Smooth muscle cell of the pulmonary artery (primary cell): ENCODE measurements at places on chromosomes 12 and 14. TPM values are rescaled to one million over a fixed set of nuclear protein-coding genes. Genes with fewer than 3 reads are reported as not detected.

The RASAL1 gene
- not detected in 2 replicates for total RNA-seq

The LRRC23 gene
- 12.4 and 13.3 TPM in 2 replicates for total RNA-seq

The ATG2B gene
- total RNA-seq: 27.4 and 30.2 TPM in 2 replicates

The CPNE8 gene
- total RNA-seq: 11.0 and 12.9 TPM in 2 replicates

The AEBP2 gene
- total RNA-seq: 31.7 and 33.2 TPM in 2 replicates

The KRT80 gene
- 0.65 and 0.83 TPM in 2 replicates for total RNA-seq

The GARIN6 gene
- total RNA-seq: not detected in 2 replicates

The PDE3A gene
- total RNA-seq: 44.1 and 108 TPM in 2 replicates

The GNG2 gene
- 13.7 and 43.6 TPM in 2 replicates for total RNA-seq

The PRB2 gene
- not detected in 2 replicates for total RNA-seq

The LRP1 gene
- 1,272 and 1,561 TPM in 2 replicates for total RNA-seq

The KRT2 gene
- not detected in 2 replicates for total RNA-seq

The PMCH gene
- 0.30 and 0.39 TPM in 2 replicates for total RNA-seq

The MGAT4C gene
- 0.07 and 0.13 TPM in 2 replicates for total RNA-seq

The LIMA1 gene
- 102 and 123 TPM in 2 replicates for total RNA-seq

The MYL6B gene
- total RNA-seq: 56.4 and 58.6 TPM in 2 replicates

The KRT72 gene
- total RNA-seq: not detected in 2 replicates

The RNASE9 gene
- total RNA-seq: not detected in 2 replicates
